AG04449 (cell line): ENCODE measurements at places on chromosomes 2 and 18.

GRCh38 chr2:105641389-105641811 lies 103.3 kb upstream of the NCK2 start:
- DNase-seq = no peak

DNA sequence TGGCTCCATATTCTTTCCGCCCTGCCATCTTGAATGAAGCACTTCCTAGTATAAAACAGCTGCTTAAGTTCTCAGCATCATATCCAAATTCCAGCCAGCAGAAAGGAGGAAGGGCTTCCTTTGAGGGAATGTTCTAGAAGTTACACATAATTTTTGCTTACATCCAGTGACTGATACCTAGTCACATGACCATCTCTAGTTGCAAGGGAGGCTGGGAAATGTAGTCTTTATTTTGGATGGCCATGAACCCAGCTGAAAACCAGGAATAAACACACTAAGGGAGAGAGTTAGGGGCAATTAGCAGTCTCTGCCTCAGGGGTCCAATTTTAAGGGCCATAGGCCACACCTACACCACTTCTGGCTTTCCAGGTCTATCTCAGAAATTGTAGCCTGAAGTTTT lies 57.8 kb upstream of the LMAN1 start:
- DNase-seq = no peak

DNA sequence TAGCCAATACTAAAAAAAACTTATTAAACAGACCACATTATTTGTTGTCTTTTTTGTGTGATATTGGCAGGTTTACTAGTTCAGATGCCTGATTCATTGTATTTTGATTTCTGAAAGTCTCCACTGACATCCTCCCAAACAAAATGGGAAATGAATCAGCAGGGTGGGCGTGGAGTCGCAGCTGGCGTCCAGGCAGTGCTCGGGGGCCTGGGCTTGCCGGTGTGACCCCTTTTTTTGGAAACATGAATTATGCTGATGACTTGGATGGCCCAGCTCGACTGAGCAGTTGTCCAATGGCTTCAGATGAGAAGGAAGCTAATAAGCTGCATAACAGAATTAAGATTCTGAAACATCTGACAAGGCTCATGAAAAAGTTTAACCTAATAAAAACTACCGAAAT lies 1.7 kb upstream of the KCNG2 start:
- no peak for DNase-seq

GRCh38 chr2:149094217-149095015 lies 55.9 kb downstream of the LYPD6B start:
- peak; percentile 94 for DNase-seq

DNA sequence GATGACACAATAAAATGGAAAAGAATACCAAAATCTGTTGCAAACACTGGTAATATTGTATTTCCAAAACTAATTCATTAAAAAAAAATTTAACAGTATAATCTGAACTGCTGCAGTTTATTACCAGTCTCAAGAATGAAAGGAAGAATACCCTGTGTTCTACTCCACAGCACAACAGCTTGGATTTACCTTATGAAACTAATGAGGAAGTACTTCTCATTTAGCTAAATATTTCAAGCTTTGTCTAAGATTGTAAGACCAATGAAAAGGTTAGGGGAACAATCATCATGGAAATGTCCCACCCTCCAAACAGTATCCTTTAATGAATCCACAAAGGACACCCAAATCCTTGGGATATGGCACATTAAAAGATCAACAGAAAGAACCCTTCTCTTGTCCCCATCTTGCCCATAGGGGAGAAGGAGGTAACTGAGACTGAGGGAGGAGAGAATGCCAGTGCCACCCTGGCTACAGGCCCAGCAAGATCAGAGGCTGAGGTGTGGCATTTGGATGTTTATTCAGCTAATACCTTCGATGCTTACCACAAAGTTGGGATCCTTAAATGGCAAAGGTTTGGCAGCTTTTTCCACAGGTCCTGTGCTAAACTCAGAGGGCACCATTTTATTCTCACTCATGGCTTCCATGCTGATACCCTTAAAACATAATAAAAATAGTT lies 17.7 kb downstream of the INO80C start:
- no peak for DNase-seq

- DNase-seq = no peak
Observed at GRCh38 chr2:45450634-45451033, 160.4 kb downstream of the SRBD1 start.

DNA sequence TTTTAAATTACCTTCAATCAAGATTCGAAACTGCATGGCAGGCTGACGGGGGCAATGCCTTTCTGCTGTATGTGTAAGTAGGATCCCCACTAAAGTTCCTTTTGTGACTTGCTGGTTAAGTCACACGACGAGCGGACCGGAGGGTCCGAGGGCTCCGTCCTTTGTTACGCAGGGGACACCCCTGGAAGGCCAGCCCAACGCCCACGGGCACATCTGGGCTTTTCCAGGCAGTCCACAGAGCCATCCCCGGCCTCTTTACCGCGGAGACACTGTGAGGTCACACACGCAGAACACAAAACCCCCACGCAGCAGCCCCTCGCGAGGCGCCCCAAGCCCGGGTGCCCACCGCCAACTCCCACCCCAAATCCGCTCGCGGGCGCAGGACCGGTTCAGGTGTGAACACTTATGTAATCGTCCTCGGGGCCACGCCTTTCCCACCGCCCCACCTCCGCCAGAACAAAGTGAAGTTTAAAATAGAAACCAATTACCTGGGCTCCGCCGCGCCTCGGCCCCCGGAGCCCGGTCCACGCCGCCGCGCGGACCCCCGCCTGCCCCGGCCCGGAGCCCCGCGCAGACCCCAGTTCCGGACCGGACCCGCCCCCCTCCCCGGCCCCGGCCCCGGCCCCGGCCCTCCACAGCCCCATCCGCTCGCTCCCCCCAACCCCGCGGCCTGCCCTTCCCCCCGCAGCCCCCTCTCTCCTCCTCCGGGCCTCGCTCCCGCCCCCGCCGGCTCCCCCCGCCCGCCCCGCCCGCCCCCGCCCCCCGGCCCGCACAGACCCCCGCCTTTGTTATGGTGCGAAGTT lies 4.2 kb downstream of the ZNF516 start:
- DNase-seq = no peak

DNA sequence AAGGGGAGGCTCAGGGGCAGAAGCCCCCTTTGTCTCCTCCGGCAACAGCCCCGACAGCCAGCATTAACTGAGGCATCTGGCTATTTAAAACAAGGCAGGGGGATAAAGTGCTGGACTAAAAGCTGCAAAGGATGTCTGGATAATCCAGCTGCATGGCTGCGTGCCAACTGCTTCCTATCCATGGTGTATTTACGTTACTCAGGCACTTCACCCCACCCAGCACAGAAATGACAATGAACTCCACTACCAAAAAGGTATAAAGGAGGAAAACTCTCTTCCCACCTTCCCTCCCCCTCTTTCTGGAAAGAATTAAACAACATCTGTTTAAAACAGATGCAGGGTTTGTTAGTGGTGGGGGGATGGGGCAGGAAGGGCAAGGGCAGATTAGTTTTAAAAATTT lies 82.5 kb downstream of the SPRED2 start:
- DNase-seq = no peak

DNA sequence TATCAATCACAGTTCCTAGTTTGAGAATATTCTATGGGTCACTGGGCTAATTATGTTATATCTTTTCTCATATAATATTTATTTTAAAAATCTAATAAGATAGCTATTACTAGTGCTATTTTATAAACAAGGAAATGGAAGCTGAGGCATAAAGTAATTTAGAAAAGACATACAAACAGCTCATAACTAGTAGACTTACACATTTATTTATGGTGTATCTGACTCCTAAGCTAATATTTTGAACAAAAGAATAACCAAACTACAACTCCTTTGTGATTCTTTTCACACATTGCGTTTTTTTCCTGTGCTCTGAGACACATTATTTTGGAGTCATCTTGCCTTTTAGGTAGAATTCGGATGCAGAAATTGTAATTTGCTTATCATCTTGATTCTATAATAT lies 742.0 kb upstream of the LRRTM4 start:
- DNase-seq = no peak

DNA sequence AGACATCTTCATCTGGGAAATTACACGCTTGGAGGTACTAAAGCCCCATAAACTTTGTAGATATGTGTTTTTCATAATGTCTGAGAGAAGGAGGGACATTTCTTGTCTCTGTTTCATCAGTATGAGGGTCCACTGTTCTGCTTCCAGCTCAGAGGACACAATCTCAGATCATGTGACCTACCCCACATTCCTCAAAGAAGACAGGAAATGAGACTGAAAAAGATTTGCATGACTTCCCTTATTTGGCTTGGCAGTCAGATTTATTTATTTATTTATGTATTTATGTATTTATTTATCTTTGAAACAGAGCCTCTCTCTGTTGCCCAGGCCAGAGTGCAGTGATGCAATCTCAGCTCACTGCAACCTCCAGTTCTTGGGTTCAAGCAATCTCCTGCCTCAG lies 463.7 kb upstream of the RGPD4 start:
- DNase-seq = no peak

- no peak for DNase-seq
Observed at GRCh38 chr2:111194835-111195621, 74.3 kb downstream of the BCL2L11 start.

DNA sequence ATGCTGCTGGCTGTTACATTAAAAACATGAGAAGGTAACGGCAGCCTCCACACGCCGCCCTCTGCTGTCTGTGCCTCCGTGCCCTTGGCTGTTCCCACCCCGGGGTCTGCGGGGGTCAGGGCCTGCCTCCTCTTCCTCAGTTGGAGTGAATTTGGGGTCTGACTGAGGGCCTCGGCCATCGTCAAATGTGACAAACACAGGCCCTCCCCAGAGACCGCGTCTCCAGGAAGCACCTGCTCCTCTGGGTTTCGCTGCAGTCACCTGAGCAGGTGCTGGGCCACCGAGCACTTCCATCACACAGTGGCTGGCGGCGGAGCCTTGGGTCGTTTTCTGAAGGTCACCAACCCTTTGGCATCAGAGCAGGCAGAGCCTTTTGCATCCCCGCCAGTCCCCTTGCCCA lies 70.9 kb downstream of the NFATC1 start:
- DNase-seq = no peak

GRCh38 chr2:81870119-81870518 lies 1565.6 kb upstream of the LRRTM1 start:
- DNase-seq = no peak

GRCh38 chr2:161031511-161031910 lies 128.7 kb upstream of the TANK start:
- no peak for DNase-seq

DNA sequence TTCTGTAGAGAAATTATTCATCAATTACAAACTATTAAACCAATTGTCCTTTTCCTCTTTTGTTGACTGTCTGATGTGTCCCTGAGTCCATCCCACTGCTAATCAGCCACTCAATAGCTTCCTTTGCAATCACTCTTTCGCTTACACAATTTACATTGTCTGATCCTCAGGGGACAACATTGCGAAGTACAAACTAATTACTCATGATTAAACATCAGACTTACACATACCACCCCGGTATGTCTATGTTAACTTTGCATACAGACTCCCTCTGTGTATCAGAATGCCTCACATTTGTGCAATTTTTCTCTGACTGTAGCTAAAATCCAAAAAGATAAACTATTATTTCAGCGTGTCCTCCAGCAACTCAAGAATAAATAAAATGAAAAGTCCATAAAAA lies 264.4 kb upstream of the REV1 start:
- peak; percentile 55 for DNase-seq

DNA sequence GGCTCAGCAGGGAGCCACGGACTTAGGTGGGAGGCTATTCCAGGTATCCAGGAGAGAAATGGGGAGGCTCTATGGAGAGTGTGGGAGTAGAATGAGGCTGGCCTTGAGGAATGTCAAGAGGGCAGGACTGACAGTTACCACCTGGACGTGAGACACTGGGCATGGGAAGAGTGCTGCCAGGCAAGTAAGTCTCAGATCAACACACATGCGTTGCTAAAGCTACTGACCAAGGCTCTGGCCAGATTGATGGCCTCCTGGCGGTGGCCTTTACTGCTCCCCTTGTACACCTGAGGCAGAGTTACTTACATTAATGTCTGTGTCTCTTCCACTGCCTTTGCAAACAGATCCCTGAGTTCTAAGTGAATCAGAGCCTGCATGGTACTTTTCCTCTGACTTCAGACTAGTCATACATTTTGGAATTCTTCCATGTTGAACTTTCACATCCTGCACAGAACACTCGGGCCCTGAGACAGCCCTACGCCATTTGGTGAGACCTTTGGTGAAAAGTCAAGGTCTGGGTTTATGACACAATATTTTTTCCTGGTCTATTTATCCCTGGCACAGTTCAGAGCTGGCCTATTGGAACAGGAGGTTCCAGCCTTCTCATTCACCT lies 398.8 kb upstream of the TRIB2 start:
- peak; percentile 78 for DNase-seq

DNA sequence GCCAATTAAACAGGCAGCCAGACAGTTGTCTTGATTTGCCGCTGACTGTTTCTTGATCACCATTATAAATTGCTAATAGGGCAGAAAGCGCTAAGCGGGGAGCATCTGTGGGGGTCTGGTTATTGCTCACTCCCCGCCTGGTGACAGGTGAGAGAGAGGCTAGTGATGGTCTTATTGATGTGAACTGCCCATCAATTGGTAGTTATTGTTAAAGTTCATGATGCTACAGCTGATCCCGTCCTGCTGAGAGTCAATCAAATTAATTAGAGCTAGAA lies 148.5 kb downstream of the LNPK start:
- no peak for DNase-seq

DNA sequence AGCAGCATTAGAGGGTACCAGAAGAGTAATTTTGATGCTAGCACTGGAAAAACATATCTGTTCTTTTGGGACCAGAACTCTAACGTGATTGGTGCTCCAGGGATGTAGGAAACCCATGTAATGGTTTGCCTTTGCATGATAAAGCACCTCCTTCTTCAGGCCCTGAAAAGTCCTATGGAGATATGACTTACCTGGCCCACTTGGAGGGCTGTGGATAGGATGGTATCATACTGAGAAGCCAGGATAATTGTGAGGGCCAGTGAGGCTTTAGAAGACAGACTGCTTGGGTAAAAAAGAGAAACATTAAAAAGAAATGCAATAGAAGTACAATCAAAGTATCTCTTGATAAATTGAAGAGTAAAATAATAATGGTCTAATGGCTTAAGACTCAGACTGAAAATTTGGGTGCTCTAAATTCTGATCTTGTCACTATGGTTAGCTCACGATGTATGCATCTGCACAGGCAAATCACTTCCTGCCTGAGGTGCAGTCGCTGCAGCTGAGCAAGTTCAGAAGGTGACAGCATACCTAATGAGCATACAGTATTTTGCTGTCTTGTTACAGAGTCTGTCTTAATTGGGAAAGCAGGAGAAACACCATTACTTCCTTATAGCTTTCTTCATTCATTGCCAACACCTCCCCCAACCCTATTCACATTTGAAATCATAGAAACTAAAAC lies 371.5 kb downstream of the NUP35 start:
- DNase-seq = no peak

GRCh38 chr2:234467289-234467688 lies 29.6 kb downstream of the ARL4C start:
- DNase-seq = peak; percentile 31

- no peak for DNase-seq
Observed at GRCh38 chr2:112709703-112710102, 11.1 kb upstream of the NT5DC4 start.

GRCh38 chr2:33350632-33351031 lies 125.8 kb upstream of the RASGRP3 start:
- DNase-seq = no peak
